ENCODE measurements at places on chromosomes 4 and X.

DNA sequence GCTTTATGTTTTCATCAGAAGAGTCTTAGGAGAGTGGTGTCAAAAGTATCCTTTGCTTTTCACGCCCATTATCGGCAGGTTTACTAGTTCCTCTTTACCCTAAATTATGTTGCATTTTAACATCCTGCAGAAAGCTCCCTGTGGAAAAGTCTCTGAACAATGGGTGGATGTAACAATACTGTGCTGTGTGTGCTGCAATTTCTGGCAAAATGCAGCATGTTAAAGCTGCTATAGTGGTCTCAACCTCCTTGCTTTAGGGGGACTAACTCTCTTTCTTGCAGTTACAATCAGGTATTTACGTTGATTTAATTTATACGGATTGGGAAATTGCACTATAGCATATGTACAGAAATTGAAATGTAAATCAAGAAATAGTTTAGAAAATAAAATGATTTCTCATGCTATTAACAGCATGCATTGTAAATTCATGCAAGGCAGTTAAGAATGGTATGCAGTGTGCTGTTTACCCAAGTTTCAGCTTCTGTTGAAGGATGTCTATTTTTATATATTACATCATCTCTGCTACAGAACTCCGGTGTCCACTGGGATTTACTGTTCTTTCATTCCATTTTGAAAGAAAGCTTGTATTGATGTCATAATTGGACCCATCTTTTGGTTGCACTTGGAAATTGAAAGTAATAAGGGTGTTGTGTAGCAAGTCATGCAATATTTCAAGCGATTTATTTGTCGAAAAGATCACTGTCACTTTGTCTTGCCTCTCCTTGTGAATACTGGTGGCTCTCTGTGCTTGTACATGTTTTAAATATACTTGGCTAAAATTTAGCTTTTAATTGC is 145.7 kb downstream of the RAPGEF2 start:
- DNase-seq: no peak

GRCh38 chrX:23811108-23811651 is 28.2 kb downstream of the SAT1 start:
- DNase-seq: no peak

DNA sequence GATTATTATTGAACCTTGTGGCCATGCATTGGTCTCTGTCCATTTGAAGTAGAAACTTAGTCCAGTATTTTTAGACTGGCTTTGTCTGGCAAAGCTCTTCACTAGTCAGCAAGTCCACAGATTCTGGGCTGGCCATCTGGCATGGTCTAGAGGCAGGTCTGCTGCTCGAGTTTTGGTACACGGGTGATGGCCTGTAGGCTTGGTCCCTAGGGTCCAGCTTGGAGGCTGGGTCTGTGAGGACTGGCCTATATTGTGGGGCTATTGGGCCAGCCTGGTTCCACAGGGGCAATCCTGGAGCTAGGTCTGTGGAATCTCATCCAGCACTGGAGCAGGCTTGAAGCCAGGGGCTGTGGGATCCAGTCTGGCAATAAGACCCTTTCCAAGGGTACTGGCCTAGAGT is 607.6 kb upstream of the KLHL4 start:
- no peak for DNase-seq

- no peak for DNase-seq
Measured at GRCh38 chr4:122034619-122035018, 82.8 kb upstream of the TRPC3 start.

DNA sequence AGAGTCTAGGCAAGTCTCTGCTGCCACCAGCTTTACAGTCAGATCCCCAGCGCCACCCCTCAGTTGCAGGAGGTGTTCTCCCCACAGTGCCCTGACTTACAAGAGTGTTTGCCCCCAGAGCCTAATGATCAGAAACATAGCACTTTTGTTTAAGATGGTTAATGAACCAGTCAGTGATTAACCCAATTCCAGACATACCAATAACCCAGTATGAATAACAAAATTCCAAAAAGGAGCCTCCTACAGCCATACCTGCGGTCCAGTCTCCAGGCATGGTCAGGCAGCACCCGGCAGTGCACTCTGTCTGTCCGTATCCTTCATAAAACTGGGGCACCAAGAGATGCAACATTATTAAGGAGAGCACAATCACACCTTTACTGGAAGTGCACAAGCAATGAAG is 30.7 kb upstream of the CENPU start:
- DNase-seq: no peak

GRCh38 chrX:20274121-20274520 is 7.4 kb upstream of the RPS6KA3 start:
- DNase-seq: no peak

GRCh38 chr4:185559915-185560281 is 24.6 kb upstream of the PDLIM3 start:
- no peak for DNase-seq
